Esophagus squamous epithelium (tissue), 5 donors: ENCODE measurements at places on chromosomes 3 and 15.
A peak's percentile ranks its signal among the peaks of the same experiment; 100 is the strongest.

DNA sequence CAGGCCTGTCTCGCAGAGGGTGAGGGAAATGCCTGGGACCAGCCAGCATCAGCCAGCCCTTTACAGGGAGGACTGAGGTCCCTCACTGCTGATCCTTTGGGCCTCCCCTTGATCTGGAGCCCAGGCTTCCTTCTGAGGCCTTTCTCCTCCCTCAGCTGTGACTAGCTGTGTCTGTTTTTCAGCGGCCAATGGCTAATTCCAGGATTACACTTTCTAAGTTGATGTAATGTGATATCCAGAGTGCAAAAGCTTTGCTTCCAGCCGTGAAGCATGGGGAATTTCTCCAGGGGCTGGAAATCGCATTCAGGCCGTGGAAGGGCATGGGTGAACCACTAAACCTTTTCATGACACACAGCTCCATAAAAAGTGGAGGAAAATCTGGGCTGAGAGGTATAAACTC, 157.6 kb downstream of the SHQ1 start:
- DNase-seq, result no peak

- no peak for DNase-seq
These were observed 151.8 kb downstream of the SYNPR start for GRCh38 chr3:63429905-63430304.

DNA sequence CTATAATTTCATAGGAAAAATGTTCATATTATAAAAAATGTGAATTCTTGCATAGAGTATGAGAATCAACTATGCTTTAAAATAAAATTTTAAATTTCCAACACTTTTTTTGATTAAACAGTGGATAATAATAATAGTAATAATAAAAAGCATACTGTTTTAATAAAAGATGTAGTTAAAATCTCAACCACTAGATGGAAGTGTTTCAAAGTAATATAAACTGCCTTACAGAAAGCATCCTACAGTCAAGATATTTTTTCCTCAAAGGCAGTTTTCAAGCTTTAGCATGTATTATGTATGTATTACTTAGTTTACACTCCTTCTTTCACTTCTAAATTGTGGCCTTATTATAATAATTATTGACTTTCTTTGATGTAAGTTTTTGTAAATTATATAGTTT, 217.5 kb downstream of the CHL1 start:
- no peak for DNase-seq

- no peak for DNase-seq
These were observed 18.0 kb downstream of the SLC6A1 start for GRCh38 chr3:11010426-11011165.

DNA sequence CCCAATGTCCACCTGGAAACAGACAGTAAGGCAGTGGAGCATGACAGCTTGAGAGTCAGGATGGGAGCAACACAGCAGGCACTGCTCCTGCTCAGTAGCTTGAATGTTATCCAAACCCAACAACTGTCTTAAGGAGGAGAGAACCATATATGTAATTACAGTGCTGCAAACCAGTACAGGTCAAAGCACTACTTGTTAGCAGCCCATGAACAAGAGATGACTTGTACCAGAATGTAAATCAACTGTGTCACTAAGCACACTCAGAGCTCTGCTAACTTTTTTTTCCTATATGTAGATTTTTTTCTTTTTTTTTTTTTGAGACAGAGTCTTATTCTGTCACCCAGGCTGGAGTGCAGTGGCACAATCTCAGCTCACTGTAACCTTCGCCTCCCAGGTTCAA, 87.1 kb downstream of the ANO10 start:
- DNase-seq, result no peak

DNA sequence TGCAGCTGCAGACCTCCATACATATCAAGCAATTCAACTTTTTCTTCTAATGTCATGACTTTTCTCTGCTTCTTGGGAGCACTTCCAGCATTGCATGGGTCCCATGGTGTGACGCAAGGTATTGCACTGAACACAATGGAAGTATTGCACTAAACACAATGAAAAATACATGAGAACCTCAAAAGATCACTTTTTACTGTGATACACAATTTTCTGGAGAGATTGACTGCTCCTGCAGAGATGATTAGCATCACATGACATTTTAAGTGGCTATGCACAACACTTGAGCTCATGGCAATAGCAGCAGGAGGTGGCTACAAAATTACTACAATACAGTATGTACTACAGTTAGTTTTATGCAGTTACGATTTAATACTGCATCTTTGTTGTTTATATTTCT, 113.5 kb upstream of the BHLHE40 start:
- DNase-seq, result no peak

DNA sequence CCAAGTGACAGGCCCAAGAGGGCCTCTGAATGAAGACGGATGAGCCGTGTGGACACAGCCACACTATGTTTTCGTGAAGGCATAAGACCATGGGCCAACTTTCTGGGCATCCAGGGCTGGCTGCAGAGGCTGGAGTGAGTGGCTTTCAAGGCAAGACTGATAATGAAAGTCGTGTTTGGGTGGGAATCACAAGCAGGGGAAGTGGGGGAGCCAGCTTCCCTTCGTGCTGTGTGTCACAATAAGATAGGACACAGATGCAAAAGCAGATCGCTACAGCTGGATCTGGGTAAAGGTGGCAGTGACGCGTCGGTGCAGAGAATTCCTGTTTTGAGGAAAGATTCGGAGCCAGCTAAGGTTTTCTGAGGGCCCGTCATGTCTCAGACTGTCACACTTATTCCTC, 309.8 kb upstream of the CTDSPL start:
- no peak for DNase-seq

- no peak for DNase-seq
These were observed 9.4 kb downstream of the TMEM43 start for GRCh38 chr3:14134291-14134690.

DNA sequence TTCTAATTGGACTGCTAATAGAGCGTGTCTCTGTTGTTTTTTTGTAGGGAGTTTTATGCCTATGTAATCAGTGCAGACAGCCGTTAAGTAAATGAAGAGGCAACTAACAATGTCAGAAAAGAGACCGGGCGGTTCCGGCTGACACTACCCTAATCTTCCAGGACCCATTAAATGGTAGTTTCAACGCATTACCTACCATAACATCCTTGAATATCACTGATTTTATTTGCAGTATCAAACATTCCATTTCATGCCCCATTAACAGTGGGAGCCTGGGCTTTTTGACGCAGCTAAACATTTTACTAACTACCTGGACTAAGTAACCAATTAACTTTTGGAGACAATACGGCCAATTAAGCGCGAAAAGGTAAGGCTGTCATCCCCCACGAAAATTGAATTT, 832.9 kb upstream of the NR2F2 start:
- no peak for DNase-seq

DNA sequence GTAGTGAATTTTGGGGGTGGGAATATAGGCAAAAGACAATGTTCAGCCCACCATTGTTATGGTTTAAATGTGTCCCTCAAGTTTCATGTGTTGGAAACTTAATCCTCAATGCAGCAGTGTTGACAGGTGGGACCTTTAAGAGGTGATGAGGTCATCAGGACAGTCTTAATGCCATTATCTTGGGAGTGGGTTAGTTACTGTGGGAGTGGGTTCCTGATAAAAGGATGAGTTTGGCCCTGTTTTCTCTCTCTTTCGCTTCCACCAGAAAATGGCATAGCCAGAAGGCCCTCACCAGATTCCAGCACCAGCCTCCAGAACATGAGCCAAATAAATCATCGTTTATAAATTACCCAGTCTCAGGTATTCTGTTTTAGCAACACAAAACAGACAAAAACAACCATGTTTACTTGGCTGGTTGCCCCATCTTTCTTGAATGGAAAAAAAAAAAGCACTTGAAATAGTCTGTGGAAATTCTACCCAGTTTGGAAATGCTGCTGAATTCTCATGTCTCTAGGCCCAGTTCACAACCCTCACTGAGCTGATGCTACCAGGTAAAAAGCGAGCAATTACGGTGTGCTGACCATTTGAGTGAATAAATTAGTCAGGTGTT, 31.0 kb upstream of the MFSD1 start:
- no peak for DNase-seq

DNA sequence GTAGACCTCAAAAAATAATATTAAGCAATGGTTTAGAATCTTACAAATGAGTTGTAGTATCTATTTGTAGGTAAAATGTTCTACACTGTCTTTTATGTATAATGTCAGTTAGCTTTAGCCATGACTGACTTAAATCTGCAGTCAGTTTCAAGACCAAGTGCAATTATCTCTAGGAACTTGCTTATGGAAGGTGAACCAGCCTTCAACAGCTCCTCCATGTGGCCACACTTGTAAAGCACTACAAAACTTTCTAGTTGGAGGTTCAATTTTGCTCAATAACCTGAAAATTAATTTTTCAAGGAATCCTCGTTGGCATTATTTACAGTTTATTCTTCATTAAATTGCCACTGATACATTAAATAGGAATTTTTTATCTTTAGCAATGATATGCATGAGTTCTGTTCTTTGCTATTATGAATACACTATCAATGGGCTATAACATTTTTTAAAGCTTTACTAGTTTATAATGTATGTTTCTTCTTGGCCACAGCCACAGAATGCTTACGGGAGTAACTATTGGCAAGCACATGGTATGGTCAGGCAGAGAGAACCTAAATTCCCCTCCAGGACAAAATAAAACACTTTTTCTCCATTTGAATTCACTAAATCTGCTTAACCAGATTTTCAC, 315.3 kb upstream of the UBE2E2 start:
- no peak for DNase-seq

DNA sequence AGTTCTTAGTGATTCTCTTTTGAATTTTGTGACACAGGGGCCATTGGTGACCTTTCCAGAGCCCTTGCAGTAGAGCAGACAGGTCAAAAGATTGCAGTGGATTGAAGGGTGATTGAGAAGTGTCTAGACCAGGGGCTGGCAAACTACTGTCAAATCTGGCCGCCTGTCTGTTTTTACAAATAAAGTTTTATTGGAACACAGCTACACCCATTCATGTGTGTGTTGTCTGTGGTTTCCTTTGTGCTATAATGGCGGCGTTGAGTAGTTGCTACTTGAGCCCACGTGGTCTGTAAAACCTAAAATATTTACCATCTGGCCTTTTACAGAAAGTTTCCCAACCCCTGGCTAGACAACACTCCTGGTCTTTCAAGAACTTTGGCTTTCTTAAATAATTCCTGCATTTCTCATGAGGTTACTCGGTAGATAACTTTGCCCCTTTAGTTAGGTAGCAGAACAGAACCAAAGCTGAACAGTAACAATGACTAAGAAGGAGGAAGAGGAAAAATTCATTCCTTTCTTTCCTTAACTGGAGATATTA, 265.1 kb upstream of the NR2E3 start:
- DNase-seq, result no peak

DNA sequence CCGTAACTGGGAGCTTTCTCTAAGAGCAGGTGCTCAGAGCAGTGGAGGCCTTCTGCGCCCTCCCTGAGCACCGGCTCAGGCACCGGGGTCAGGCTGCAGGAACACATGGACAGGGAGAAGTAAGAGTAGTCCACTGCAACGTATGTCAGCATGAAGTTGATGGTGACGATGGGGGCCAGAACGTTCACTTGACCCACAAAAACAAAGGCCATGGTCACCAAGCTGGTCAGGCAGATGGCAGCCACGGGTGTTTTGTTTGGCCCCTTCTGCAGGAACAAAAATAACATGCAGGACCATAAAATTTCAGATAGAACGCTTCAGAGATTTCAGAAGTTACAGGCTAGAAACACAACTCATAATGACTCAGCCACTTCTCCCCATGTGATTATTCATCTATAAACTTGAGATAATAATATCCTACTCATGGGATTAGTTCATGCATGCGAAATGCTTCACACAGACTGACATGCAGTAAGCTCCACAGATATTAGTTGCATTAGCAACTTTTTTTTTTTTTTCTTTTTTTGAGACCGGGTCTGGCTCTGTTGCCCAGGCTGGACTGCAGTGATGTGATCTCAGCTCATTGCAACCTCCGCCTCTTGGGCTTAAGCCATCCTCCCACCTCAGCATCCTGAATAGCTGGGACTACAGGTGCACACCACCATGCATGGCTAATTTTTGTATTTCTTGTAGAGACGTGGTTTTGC, 52.2 kb upstream of the HEG1 start:
- no peak for DNase-seq

- peak; percentile 21 for DNase-seq
These were observed 5.9 kb downstream of the STARD9 start for GRCh38 chr15:42581272-42581730.

DNA sequence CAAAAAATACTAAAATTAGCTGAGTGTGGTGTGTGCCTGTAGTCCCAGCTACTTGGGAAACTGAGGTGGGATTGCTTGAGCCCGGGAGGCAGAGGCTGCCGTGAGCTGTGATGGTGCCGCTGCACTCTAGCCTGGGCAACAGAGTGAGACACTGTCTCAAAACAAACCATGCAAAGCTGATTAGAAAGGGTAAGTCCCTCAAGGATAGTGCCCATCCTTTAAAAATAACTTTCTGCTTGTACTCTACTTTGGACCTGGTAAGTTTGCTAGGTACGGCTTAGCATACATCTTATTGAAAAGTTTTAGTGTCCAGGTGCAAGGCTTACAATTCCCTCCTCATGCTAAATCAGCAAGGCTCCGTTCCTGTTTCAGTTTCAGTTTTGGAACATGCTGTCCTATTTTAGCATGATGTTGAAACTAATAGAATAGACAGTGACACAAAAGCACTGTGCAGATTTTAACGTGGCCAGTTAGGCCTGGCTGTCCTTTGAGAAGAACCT, 21.4 kb downstream of the FEM1B start:
- no peak for DNase-seq

DNA sequence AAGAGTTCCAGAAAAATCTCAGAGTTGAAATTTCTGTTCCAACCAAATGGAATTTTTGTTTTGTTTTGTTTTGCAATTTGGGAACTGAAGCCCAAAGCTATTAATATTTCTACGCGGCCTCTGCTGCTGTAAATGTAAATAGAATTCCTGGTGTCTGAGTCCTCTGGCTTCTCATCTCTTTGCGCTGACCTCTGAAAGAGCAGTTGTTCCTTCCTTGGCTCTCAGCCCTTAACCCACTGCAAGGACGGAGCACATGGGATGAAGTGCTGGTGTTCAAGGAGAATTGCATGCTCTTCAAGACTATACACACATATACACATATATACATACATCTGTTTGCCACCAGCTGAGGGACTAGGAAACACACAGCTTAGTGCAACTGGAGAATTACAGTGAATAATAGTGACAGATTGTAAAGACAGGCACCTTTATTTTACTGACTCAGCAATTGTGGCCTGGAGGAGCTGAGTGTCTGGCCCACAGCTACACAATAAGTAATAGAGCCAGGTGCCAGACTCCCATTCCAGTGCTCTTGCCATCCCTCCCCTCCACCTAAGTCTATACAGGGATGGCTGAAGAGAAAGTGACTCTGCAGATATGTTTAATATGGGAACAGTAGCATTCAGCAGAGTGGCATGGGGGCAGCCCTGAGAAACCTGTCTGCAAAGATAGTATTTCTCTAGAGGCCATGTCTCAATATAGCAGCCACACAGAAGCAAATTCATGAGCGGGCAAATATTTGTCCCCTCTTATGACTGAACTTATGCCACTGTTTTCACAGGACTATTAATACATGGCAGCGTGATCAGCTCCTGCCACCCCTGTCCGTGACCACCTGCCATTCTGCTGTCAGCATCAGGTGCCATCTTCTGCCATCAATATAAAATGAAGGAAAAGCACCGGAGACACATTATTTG, 42.3 kb downstream of the NEK10 start:
- no peak for DNase-seq

- DNase-seq, result no peak
These were observed 4.3 kb upstream of the FNDC3B start for GRCh38 chr3:172034786-172035685.

- DNase-seq, result no peak
These were observed 141.0 kb upstream of the RASGRP1 start for GRCh38 chr15:38705436-38706219.

GRCh38 chr15:90364251-90364650, 12.2 kb downstream of the ZNF774 start:
- no peak for DNase-seq

GRCh38 chr15:100335335-100335999, 6.3 kb downstream of the ADAMTS17 start:
- no peak for DNase-seq
